HFFc6 (cell line): ENCODE measurements at places on chromosomes 1 and 21. TPM values are rescaled to one million over a fixed set of nuclear protein-coding genes. Genes with fewer than 3 reads are reported as not detected.

DNA sequence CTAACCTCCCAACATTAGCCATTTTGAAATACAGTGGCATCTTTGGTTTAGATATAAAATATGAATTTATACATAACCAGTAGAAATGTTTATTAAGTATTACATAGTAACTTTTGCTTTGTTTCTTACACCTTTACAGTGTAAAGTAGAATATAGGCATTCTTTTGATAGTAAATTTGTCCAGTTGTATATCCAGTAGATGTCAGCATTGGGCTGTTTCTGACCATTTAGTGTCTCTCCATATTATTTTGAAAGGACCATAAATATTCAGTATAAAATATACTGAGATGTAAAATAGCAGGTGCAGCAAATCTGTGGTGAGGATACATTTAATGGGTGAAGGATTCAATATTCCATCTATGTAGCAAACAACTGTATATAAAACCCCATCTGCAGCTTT, 115.8 kb upstream of the ZRANB2 start:
- no peak overlapping the region for H3K4me3 ChIP-seq
- peak; percentile 39 for DNase-seq
- no peaks in the 10 kb centered on the region for H3K4me1 ChIP-seq
- no peak overlapping the region for H3K27ac ChIP-seq

DNA sequence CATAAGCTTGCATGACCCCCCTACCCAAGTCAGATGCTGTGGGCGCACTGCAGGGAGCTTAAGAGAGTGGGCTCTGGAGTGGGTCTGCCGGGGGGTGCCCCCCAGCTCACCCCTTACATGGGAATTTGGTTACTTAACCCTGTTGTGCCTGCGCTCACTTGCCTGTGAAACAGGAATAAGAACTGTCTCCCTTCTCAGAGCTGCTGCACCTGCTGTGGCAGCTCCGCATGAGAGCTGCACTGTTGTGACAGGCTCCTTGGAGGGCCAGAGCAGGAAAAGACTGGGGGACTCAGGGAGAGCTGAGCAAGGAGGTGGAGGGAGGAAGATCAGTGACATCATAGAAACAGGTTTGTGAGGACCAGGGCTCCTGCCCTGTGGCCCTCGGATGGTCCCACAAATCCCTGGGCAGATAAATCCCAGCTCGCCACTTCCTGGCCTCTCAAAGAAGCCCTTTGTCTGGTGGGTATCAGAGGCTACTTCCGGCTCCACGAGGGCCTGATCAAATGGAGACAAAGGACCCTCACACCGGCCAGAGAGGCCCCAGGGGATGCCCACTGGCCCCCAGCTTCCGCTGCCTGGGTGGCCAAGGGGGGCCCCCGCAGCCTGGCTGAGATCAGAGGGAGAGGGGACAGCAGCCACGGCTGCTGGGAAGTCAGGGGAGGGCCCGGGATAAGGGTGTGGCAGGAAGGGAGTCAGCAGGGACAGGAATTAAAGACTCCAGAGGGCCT, 28.9 kb upstream of the LAPTM5 start:
- no peak overlapping the region for H3K4me3 ChIP-seq
- no peak overlapping the region for H3K27ac ChIP-seq
- no peaks in the 10 kb centered on the region for H3K36me3 ChIP-seq
- DNase-seq, result no peak
- peaks cover 26% of the 10 kb centered on the region for H3K27me3 ChIP-seq

The RHD gene
- not detected in 3 replicates for total RNA-seq

GRCh38 chr21:22609802-22610201, 1611.6 kb downstream of the NCAM2 start:
- H3K27ac ChIP-seq, result no peak overlapping the region
- H3K4me1 ChIP-seq, result no peaks in the 10 kb centered on the region
- no peak for DNase-seq
- H3K27me3 ChIP-seq, result peaks cover 3% of the 10 kb centered on the region

GRCh38 chr1:154463512-154463990, 38.5 kb upstream of the TDRD10 start:
- peak overlapping the region; percentile 41; the same call in 1 of the 2 replicates for H3K4me3 ChIP-seq
- H3K36me3 ChIP-seq, result no peaks in the 10 kb centered on the region
- peak overlapping the region; percentile 96 for H3K27ac ChIP-seq
- H3K27me3 ChIP-seq, result peaks cover 7% of the 10 kb centered on the region; the same call in 1 of the 2 replicates
- H3K4me1 ChIP-seq, result peaks cover 24% of the 10 kb centered on the region

DNA sequence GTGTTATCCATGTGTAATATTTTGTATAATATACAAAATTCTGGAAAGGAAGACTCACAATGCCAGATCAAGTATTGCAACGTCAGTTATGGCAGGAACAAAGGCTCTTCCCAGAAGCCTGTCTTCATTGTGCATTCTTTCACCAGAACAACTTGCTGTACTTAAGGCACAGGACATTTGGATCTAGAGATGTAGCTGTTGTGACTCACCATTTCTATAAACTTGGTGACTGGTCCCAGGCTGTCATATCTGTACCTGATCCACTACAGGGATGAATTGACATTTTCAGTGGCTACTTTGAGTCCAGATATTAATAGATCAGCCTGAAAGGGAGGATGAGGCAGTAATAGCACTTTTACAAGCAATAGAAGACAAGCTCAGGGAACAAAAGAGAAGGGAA, 299.8 kb downstream of the DISC1 start:
- H3K27ac ChIP-seq, result no peak overlapping the region
- no peaks in the 10 kb centered on the region for H3K36me3 ChIP-seq
- peaks cover 38% of the 10 kb centered on the region for H3K4me1 ChIP-seq

DNA sequence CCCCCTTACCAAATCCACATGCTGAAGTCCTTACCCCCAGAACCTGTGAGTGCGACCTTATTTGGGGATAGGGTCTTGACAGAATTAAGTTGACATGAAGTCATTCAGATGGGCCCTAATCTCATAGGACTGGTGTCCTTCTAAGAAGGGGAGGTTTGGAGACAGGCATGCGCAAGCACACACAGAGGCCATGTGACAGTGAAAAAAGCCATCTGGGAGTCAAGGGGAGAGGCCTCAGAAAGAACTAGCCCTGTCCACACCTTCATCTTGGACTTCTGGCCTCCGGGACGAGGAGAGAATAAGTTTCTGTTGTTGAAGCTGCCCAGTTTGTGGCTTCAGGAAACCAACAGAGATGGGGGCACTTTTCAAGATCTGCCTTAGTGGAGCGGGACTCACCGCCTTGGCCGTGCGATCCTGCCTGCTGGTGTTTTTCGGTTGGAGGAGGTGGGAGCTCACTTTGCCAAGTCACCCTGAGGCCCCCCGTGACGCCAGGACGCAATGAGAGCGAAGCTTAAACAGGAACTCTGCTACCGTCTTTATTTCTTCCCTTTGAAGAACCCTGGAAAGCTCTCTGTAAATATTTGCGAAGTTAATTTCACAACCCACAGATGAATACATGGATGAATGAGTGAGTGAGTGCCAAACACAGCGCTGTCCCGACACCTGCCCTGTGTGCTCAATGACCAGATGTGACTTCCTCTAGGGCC, 42.5 kb upstream of the C1orf174 start:
- H3K4me1 ChIP-seq, result no peaks in the 10 kb centered on the region
- DNase-seq, result no peak
- peaks cover 7% of the 10 kb centered on the region for H3K27me3 ChIP-seq
- H3K36me3 ChIP-seq, result no peaks in the 10 kb centered on the region

The TAS1R2 gene
- total RNA-seq, result not detected in 3 replicates

The IL10 gene
- not detected in 3 replicates for total RNA-seq
